ENCODE measurements at places on chromosomes 6 and 20. TPM values are rescaled to one million over a fixed set of nuclear protein-coding genes. Genes with fewer than 3 reads are reported as not detected.
A peak's percentile ranks its signal among the peaks of the same experiment; 100 is the strongest.

- DNase-seq = no peak
Observed at GRCh38 chr20:39338469-39339376, 376.6 kb downstream of the DHX35 start.

- DNase-seq = no peak
Observed at GRCh38 chr6:142893088-142893487, 51.9 kb downstream of the HIVEP2 start.

DNA sequence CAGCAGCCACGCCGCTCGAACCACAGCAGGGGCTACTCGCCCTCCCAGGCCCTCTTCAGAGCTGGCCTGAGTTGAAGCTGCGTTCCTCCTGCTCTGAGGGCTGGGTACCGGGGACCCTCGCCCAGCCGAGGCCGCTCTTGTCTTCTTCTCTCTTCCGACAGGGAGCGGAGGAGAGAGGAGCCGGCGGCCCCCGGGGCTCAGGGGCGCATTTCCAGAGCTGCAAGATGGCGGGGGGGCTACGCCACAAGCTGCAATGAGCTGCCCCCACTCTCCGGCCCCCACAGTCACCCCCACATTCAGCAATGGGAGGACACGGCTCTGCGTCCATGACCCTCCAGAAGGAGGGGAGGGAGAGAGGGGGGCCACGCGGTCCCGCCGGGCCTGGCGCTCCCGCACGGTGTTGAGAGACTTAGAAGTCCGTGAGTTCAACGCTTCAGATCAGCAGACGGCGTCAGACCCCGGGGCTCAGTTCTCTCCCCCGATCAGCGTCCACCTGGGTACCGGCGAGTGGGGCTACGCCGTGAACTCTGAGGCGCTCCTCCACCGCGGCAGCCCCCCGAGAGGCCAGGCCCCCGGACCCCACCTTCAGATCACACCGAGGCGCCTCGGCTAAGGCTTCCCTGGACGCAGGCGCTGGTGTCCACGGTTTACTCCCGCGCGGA, 31.6 kb downstream of the SLC2A4RG start:
- no peak for DNase-seq

- no peak for DNase-seq
Observed at GRCh38 chr20:7371518-7372163, 568.6 kb downstream of the HAO1 start.

Gene ANKRD66
- total RNA-seq = not detected

DNA sequence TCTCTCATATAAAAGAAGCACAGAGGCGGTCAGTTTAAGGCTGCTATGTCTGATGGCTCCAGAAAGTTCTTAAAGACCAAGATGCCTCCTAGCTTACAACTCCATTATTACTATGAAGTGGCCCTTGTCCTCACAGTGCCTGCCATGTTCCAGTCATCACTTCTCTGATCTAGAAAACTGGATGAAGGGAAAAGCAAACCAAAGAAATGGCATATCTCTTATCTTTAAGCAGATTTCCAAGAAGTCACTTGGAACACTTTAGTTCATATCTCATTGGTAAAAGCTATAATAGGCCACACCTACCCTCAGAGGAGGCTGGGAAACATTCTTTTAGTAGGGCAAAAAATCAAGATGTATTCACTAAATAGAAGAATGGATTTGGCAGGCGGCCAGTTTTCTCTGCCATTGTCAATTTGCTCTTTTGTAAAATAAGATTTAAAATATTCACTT, 289.6 kb downstream of the TBC1D7 start:
- no peak for DNase-seq

- DNase-seq = no peak
Observed at GRCh38 chr6:136169394-136170148, 80.5 kb downstream of the MTFR2 start.

Gene VIP
- total RNA-seq = not detected

Gene SNX3
- total RNA-seq = 223 TPM

- no peak for DNase-seq
Observed at GRCh38 chr6:27129095-27129815, 118.2 kb upstream of the PRSS16 start.

- no peak for DNase-seq
Observed at GRCh38 chr20:43975096-43975768, 60.6 kb downstream of the TOX2 start.

Gene IP6K3
- total RNA-seq = not detected

DNA sequence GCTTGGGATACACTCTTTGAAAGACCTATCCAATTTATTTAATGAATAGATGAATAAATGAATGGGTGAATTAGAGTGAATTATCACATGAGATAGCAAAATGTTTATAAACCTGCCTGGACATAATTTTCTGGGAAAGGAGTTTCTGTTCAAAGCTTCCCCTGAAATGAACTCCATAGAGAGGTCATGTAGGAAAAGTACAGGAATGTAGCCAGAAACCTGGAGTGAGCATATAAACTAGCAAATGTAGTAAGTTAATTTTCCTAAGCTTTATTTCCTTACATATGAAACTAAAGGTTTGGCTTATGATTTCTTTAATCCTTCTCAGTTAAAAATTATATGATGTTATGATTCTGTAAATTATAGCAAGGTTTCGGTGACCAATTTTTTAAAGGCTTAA, 380.3 kb upstream of the RSPO3 start:
- no peak for DNase-seq

Gene TGM3
- total RNA-seq = not detected

DNA sequence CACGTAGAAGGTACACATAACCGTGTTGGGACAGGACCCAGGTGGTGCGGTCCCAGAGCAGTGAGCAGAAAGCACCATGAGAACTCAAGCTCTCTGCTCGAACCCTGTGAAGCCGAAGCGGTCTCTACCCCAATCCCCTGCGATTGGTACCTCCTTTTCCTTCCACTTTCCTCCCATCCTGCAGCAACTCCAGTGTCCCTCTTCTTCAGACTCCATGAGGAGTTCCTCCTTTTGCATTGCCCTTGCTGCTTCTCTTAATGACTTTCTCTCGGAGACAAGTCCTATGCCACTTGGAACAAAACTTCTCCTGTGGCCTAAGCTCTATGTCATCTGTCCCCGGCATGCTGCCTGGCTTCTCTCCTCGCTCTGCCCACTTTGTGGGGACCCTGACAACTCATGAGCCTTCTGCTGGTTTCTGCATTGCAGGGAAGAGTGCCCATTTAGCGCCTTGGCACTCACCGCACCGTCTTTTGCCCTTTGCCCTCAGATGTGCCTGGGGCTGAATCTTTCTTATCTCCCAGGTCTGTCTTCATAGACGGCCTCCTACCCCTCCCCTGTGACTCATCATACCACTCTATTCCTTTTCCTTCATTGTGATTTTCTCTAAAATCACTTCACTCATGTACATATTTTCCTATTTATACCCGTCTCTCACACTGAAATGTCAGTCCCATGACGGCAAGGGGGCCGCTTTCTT, 9.2 kb upstream of the ZNF831 start:
- DNase-seq = no peak

Gene KIF6
- total RNA-seq = not detected

DNA sequence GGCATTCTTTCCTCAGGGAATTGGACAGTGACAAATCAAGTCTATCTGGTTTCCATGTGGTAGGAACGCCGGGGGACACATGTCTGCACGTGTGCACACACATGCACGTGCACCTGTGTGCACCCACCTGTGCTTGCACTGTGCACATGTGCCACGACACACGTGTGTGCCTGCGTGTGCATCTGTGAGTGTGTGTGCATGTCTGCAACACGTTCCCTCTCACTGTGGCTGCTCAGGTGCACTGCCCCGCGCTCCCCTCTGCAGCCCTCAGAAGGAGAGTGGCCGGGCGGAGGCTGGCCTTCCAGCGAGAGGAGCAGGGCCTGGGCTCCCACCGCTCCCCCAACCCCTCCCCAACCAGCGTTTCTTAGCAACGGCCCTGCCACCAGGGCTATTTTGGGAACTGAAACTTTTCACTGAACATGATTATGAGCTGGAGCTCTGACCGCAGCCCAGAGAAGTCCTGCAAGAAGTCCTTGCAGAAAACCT, 147.8 kb downstream of the PHACTR3 start:
- DNase-seq = no peak

DNA sequence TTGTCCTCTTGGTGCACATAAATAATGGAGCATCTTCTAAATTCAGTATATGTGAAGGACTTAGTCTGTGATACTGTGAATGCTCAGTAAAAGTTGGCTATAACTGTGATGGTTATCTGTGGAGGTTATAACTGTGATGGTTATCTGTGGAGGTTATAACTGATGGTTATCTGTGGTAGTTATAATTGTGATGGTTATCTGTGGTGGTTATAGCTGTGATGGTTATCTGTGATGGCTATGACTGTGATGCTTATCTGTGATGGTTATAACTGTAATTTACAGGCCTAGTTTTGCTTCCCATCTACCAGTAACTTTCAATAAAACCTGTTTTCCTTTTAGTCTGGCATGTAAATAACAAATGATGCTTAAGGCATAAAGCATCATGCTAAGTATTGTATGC, 16.5 kb downstream of the PTK7 start:
- DNase-seq = no peak

DNA sequence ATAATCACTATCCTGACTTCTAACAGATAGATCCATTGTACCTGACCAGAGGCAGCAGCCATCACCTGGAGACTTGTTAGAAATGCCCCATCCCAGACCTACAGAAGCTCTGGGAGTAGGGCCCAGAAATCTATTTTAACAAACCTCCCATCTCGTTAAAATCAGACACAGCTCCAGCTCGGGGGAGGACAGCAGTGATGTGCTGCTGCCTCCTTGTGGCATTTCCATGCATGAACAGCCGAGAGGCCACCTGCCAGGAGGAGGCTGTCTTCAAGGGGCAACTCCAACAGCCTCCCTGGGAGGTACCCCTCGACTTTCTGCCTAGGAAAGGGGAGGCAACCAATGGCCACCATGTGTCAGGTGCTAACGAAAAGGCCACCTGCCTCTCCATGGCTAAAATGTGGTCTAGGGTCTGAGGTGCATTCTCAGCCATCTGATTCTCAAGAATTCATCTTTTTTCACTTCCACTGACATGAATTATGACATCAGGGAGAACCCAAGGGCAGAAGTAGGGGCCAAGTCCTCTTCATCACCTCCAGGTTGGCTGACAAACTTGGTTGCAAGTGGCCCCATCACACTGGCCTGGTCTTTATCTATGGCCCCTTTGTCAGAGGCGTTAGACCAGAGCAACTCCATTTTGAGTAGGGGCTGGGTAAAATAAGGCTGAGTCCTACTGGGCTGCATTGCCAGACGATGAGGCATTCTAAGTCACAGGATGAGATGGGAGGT, 12.2 kb upstream of the KCNK15 start:
- DNase-seq = peak; percentile 83

- no peak for DNase-seq
Observed at GRCh38 chr6:3455569-3456394, 1.1 kb downstream of the SLC22A23 start.

Gene GUCA1A
- total RNA-seq = not detected

- DNase-seq = no peak
Observed at GRCh38 chr6:107866606-107867301, 42.6 kb upstream of the SCML4 start.

DNA sequence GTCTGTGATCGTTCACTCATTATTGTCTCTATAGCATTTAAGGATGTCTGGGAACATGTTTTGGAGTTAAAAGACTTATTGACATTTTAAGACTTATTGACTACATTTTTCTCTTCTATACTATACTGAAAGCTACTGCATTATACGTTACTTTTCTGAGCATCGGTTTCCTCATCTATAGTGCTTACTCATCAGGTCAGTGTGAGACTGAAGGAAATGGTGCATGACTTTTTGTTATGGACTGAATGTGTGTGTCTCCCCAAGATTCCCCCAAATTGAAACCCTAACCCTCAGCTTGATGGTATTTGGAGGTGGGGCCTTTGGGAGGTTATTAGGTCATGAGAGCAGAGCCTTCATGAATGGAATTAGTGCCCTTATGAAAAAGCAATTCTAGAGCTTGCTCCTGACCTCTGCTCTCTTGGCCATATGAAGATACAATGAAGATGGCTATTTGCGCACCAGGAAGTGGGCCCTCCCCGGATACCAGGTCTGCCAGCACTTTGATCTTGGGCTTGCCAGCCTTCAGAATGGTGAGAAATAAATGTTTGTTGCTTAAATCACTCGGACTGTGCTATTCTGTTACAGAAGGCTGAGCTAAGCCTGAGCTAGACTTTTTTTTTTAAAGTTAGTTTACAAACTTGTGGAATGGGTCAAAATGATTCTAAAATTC, 243.7 kb upstream of the RREB1 start:
- no peak for DNase-seq

- no peak for DNase-seq
Observed at GRCh38 chr20:62063315-62063980, 2.2 kb downstream of the TAF4 start.

GRCh38 chr6:28218312-28219248, 6.5 kb upstream of the ZSCAN9 start:
- no peak for DNase-seq

Gene TMEM74B
- 1.1 TPM for total RNA-seq

DNA sequence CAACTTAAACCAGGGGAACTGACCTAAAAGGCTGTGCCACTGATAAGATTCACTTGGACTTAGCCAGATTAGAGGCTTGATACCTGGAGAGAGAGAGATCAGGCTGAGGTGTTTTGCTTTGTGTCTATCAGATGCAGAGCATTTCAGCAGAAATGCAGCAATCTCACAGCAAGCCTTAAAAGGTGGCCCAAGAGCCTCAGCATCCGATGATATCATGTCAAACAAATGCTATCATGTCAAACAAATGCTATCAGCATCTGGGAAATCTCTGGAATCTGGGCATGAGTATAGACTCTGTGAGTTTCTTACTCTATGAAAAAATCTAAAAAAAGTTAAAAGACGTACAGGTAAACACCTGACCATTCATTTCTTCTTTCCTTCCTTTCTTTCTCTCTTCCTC, 718.9 kb downstream of the EYS start:
- no peak for DNase-seq

GRCh38 chr6:116371120-116371917, 572 bp downstream of the DSE start:
- DNase-seq = no peak

GRCh38 chr6:160791981-160792418, 90.0 kb downstream of the PLG start:
- peak; percentile 61 for DNase-seq

Gene BMP5
- 17.7 TPM for total RNA-seq

- DNase-seq = no peak
Observed at GRCh38 chr6:147173140-147173539, 31.1 kb upstream of the STXBP5 start.

Gene RIN2
- total RNA-seq = 25.0 TPM

DNA sequence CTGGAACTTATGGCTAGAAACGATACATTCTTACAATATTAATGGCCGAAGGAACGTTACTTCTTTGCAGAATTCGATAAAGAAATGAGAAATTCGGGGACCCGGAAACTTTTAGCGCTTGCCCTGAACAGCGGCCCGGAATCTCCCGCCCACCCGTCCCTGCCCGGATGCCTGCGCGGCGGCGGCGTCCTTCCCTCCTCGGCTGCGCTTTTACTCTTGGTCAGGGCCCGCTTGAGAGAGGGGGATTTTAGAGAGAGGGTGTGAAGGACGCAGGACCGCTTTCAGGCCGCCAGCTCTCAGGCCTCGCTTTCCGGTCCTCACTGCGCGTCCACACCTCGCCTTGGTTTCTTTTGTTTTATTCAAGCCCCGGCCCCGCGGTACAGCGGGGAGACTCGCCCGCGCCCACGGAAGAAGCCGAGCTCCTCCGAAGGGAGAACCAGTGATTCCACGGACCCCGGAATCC, 243.7 kb downstream of the ARID1B start:
- no peak for DNase-seq

Gene B3GALT4
- total RNA-seq = 6.0 TPM

Measured in Panc1 (cell line).